ENCODE measurements at places on chromosomes 6 and 20.

DNA sequence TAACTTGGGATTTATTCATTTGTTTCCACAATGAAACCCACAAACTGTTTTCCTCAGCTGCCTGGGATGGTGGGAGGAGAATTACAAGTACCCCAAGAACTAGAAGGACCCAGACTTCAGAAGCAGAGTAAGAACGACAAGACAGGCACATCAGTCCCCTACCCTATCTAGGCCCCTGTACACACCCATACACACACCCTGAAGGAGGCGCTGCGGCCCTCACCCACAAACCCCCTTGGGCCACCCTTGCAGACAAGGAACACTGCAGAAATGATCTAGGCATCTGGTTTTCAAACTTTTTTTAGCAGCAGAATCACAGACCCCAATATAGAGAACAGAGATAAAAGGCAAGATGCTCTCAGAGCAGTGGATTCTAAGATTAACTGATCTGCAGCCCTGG, 55.0 kb downstream of the TRERF1 start:
- no peak for DNase-seq

DNA sequence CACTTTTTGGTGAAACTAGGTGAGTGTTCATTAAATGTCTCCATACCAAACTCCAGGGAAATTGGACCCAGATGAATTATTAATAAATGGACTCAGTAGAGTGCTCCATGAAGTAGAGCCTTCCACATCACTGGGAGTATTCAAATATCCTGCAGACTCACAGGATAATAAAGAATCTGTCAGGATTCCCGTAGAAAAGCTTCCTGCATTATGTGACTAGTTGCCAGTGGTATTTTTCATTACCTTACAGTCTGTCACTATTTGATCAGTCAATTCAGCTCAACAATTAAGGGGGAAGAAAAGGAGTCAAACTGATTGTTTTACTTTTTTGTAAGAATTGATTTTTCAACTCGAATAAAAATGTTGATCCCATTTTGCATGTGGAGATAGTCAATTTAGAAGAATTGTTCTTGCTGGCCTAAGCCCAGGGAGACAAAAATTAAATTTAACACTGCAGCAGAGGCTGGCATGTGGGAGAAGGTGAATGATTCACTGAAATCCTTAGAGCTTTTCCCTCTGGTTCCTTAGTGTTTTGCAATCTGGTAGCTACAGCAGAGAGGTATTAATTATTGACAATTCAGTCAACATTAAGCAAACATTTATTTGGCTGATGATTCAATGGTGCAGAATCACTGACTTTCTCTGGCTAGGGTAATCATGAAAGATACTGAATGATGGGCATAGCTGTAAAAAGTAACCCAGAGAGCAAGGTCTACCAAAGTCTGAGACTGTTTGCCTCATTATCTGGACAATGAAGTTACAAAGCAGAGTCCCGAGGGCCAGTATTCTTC, 442.4 kb downstream of the CD83 start:
- no peak for DNase-seq

GRCh38 chr6:70303034-70303525, at the start of gene COL9A1:
Gene COL9A1 (minus strand): TSS chr6:70303084. CDS start chr6:70302924, 160 bp downstream.
- no peak for DNase-seq

GRCh38 chr6:87241304-87241703, 81.1 kb upstream of the SMIM8 start:
- no peak for DNase-seq

- no peak for DNase-seq
Measured at GRCh38 chr20:957544-957943, 41.4 kb upstream of the ANGPT4 start.

DNA sequence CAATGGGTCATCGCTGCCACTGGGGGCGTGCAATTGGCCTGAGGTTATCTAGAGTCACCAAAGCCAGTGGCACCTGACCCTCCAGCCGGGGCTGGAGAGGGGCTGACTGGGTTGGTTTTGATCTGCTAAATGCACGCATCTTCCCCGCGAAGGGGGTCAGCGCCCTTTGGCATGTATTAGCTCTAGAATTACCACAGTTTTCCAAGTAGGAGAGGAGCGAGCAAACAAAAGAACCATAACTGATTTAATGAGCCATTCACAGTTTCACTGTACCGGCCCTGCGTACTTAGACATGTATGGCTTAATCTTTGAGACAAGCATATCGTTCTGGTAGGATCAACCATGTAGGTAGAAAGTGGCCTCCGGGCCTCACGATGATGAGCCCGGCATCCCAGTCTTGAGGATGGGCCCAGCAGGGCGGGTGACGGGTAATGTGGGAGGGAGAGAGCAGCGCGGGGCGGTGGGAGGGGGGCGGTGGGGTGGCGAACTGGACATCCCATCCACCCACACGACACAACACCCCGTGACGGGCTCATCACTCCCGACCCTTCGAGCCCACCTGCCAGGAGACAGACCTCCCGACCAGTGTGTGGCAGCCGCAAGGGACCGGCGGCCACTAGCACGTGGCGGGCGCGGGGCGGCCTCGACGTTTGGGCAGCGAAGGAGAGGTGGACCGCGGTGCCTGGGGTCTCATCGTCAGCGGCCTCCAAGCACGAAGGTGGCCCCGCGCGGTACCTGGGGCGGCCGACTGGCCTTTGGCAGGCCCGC, 1957.5 kb upstream of the DEFB115 start:
- no peak for DNase-seq

DNA sequence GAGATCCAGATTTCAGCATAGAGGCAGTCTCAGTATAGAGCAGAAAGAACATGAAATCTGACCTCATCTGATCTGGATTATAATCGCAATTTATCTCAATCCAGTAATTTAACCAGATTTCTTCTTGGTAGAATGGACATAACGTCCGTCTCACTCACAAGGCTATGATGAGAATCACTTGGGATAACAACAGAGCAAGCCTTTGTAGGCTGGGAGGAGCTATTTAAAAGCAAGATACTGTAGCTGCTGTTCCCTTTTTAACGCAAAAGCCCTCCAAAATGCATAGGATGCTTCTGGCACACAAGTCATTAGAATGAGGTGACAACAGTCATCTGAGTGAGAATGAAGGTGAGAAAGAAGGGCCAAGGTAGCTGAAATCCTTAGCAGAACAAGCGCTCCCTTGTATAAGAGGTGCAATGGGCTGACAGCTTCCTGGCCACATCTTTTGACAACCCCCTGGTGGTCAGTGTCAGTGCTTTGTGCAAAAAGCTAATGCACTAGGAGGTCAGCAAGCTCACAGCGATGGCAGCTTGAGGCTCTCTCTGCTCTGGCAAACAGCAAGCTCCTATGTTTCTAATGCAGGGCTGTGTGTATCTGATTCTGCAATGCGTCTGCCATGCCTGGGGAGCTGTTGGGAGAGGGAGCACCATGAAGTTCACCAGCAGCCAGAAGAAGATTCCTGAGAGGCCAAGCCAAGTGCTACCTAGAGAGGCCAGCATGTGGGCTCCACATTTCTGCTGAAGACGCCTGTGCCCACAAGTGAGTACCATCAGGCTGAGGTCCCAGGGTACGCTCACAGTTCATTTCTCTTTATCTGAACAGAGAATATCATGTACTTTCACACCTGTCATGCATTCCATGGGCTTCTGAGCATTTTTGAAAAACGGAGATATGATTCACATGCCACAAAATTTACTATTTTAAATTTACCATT, 16.2 kb downstream of the METTL24 start:
- DNase-seq, result no peak

DNA sequence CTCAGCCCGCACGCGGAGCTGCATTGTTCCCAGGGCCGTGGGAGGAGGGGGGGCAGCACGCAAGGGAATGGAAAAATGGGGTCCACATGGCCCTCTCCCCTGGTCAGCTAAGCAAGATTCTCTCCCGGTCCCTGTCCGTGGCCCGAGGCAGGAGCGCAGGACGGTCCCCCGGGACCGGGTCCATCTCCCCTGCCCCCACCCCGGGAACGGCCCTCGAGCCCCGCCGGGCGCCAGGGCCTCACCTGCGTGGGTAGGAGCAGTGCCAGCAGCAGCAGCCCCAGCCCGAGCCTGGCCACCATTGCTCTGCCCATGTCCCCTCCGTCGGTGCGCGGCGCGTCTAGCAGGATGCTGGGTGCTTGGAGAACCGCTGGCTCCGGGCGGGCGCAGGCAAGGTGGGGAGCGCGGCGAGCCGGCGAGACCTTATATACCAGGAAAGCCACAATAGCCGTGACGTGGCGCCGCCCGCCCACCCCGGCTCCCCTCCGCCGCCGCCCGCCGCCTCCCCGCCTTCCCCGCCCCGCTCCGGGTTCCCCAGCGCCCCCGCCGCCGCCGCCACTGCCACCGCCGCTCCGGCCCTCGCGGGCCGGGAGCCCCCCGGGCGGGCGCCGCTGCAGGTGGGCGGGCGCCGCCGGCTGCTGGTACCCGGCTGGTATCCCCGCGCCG, at the start of gene CD24:
TSS of gene CD24 (minus strand) at position 394 of the 663 bp plus-strand sequence. CDS start at position 311, 83 bp downstream.
- DNase-seq, result no peak

- DNase-seq, result no peak
Measured at GRCh38 chr20:46477640-46478039, 35.7 kb downstream of the ZNF334 start.

DNA sequence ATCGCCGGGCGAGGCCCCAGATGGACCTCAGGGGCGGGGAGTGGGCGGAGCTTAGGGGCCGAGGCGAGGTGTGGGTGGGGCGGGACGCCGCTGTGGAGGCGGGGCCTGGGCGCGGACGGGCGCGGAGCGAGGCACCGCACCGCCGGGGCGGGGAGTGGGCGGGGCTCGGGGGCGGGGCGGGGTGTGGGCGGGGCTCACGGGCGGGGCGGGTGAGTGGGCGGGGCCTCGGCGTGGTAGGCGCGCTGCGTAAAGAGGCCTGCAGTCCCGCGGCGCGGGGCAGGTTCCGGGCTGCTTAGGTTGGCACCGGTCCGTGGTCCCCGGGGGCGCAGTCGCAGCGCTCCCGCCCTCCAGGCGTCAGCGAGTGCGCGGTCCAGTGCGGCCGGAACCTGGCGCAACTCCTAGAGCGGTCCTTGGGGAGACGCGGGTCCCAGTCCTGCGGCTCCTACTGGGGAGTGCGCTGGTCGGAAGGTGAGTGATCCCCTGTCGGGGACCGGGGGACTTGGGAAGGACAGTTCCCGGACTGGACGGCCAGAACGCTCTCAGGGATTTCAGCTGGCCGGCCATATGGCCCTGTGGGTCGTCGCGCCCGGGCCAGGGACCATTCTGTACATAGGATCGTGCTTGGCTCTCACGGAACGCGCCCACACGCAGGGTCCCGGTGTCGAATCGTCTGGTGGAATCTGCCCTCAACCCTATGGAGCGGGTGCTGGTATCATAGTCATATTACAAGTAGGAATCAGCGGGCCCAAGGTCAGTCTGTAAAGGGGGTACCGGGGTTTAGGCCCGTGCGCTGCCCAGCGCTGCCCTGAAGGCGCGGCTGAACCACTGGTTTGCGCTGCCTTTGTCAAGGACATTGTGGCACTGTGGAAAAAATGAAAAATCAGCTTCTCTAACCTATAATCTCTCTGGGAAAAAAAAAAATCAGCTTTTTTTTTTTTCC, at the start of gene NQO2:
TSS of gene NQO2 (plus strand) at position 277 of the 940 bp plus-strand sequence. CDS start 6,659 bp downstream, outside the sequence.
- DNase-seq, result peak; percentile 83

GRCh38 chr6:17086469-17086868, 15.4 kb upstream of the STMND1 start:
- no peak for DNase-seq

DNA sequence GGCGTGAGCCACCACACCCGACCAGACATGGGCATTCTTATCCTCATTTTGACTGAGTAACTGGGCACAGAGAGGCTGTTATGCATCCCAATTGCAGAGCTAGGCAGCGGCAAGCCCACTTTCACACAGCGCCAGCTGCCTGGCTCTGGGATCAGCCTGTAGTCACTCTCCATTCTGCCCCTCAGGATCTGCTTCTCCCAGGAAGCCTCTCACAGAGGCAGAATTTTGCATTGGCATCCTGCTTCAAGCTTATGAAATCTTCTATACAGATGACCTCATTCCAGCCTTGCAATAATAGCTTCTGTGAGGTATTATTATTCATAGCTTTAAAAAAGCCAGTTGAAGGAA, 37.0 kb upstream of the IER3 start:
- no peak for DNase-seq

DNA sequence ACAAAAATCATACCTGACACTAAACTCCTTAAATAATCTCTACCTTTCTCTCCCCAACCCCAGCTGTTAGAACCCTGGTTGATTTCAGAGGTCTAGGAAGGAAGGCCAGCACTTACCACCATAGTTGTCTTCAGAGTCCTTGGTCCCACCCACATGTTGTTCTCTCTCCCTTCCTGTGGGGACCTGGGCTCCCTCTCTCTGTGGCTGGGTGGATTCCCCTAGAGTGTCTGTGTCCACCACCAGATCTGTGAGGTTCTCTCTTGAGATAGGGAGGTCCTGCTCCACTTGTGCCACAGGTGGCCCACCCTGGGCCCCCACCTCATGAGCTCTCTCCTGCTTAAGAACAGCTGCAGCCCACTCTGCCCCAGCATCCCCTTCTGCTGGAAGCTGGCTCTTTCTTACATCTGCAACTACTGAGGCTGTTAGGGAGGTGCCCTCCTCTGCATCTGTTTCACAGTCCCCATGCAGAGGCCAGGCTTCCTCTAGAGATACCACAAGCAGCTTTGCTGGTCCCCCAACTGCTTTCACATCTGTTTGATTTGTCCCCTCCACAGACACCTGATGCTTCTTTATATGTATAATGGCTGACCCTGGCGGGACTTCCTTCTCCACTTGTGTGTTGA, 5.2 kb downstream of the MDC1 start:
- no peak for DNase-seq

DNA sequence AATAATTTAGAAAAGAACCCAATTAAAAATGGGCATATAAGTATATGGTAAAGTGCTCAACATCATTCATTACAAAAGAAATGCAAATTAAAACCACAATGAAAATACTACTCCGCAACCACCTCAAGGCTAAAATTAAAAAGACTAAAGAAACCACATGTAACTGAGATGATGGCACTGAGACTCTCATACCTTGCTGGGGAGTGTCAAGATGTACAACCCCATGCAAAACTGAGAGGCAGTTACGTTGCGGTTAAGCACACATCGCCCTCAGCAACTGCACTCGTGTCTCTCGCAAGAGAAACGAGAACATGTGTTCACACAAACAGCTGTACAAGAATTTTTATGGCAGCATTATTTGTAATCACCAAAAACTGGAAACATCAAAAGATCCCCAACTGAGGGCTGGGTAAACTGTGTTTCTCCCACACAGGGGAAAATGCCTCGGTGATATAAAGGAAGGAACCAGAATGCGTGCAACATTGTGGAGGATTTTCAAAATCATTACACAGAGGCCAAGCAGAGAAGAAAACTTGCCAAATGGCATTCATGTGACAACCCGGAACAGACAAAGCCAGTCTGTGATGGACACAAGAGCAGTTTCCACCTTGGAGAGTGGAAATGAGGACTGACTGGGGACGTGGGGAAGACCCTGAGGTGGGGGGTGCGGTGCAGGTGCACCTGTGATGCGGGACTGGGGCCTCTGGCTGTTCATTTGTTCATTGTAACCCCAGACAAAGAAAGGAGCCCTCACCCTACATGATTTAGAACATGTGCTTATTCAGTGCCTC, 144.9 kb downstream of the WDR27 start:
- peak; percentile 13 for DNase-seq

- DNase-seq, result no peak
Measured at GRCh38 chr6:156864557-156864956, 87.4 kb downstream of the ARID1B start.

- peak; percentile 39 for DNase-seq
Measured at GRCh38 chr6:166989427-166990032, 9.7 kb upstream of the CEP43 start.

GRCh38 chr6:57104336-57104735, 14.3 kb downstream of the ZNF451 start:
- no peak for DNase-seq

- no peak for DNase-seq
Measured at GRCh38 chr6:134667111-134667510, 282.8 kb downstream of the ALDH8A1 start.
